ENCODE measurements at places on chromosomes 5 and 9.

GRCh38 chr5:160931283-160931682, 79.3 kb upstream of the ATP10B start:
- no peak for DNase-seq

DNA sequence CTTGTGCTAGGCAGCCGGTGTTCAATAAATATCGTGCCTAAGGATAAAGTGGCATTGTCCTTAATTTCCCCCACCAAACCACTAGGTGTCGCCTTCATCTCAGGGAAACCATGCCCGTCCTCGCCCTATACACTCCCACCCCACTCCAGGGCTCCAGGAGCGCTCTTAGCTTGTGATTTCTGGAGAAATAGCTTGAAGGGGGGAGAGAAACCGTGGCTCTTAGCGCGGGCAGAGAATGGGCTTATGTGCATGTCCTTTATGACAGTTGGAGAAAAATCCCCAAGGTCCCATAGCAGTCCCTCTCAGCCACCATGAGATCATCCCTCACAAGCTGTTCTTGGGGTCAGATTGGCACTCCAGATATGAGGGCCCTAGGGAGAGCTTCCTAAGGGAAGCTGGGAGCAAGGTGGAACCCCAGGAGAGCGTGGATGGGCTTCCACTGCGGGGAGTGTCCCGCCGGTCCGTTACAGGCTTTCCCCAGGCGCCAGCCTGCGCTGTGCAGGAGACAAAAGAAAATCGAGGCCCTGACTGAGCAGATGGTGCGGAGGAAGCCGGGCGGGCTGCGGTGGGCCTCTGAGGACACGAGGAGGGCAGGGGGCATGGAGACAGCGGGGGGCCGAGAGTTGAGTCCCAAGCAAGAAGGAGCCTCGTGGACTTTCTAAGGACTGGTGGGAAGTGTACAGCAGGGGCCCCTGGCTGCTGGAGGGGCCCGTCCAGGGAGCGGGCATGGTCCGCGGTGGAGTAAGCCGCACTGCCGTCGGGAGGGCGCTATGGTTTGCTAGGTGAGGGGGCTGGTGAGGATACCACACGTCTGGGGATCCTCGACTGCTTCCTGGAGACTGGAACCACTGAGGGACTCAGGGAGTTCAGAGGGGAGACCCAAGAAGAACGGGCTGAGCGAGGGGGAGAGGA, 750 bp upstream of the NPR2 start:
- DNase-seq: peak; percentile 26

DNA sequence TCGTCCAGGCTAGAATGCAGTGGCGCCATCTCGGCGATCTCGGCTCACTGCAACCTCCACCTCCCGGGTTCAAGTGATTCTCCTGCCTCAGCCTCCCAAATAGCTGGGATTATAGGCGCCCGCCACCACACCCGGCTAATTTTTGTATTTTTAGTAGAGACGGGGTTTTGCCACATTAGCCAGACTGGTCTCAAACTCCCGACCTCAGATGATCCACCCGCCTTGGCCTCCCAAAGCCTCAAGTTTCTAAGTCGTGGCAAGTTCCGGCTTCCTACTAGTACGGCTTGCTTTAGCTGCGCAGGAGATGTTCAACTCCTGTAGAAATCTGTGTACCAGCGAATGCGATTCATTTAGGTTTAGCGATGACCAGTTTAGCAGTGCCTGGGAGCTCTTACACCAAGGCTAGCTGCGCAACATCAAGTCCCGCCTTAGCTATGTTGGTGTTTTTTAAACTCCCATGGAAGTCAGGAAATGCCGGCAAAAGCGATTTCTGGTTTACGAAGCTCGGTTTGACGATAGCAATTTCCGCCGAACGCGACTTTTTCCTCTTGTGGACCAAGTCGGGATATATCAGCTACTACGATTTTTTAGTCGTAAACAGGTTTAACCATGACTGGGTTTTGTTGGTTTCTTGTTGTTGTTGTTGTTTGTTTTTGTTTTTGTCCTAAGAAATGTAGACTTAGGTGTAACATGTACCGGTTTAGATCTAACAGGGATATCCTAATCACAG, 46.4 kb downstream of the ANXA2R start:
- no peak for DNase-seq

GRCh38 chr5:170562875-170563228, 59.0 kb downstream of the KCNIP1 start:
- no peak for DNase-seq

- no peak for DNase-seq
Observed at GRCh38 chr9:105054491-105054890, 126.5 kb upstream of the ABCA1 start.

DNA sequence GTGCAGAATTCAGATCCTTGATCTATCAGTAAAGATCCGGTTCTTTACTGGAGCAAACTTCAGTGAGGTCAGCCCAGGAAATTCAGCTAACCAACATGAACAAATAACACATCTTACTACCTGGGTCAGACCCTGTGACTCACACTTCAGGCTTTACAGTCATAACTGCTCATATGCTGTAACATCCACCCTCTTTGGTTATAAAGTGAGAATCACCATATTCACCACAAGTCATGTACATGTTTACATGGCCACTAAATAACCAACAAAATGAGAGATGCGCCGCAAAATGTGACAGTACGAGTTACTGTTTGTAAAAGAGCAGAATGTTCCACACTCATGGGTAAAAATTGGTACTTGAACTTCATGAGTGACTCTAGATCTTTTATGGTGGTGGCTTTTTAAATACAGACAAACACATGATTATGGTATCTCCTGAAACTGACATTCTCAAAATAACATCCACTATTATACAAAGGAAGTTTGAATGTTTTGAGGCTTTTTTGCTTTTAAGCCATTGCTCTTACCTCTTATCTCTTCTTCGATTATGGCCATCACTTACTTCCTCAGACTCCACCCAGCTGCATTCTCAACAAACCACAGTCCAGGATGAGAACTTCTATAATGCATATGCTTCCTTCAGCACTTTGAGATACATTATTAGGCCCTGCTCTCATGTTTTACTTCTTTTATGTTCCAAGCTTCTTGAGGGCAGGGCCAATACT, 516.6 kb downstream of the RAB3C start:
- DNase-seq: no peak

GRCh38 chr5:74570250-74570649, 70.3 kb downstream of the ENC1 start:
- no peak for DNase-seq

- DNase-seq: no peak
Observed at GRCh38 chr5:54207566-54207965, 102.8 kb downstream of the ARL15 start.

- no peak for DNase-seq
Observed at GRCh38 chr5:141343242-141343952, at the start of gene PCDHGA3. PCDHGA3 (plus strand) TSS chr5:141343829; CDS start chr5:141344034, 205 bp downstream.

DNA sequence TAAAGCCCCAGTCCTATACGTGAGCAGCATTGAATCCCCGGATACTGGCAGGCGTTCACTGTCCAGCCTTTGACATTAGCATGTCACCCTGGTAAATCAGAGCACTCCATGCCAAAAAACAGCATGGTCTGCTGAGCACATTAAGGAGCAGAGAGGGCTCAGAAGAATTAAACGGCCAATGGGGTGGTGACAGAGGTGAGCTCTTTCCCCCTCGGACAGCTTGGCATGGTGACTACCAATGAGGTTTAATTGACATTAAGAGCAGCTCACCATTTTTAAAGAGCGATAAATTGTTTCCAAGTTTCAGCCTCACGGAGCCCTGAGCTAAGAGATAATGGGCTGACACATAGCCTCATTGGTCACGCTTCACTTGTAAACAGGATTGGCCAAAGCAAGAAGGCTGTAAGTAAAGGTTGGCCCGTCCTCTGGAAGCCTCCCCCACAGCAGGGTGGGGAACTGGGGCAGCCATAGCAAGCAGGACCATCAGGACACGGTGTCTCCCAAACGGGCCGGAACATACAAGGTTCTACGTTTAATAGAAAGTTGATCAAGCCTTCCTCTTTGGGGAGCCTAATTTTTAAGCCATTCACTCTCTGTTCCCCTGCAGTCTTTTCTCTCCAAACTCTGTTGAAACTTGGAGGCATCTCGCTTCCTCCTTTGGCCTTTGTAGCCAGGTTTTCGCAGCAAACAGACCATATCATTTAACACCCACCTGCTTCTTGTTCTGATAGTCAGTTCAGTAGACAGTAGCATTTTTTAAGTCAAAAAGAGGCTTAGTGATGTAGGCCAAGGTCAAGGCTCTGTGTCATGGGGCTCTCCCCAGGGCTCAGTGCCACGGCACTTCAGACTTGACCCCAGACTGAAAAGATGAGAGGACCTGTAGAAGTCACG, 25.9 kb downstream of the QRFP start:
- no peak for DNase-seq

DNA sequence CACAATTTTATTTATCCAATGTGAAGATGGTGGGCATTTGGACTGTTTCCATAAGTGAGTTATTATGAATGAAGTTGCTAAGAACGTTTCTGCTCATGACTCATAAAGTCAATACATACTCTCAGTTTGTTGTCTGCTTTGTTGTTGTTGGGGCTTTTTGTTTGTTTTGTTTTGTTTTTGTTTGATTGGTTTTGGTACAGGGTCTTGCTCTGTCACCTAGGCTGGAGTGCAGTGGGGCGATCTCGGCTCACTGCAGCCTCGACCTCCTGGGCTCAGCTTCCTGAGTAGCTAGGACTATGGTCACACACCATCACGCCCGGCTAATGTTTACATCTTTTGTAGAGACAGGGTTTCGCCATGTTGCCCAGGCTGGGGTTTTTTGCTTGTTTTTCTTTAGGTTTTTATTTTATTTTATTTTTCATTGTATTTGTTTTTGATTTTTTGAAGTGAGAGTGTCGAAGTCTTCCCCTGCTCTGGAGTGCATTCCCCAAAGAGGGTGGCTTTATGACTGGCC, 18.0 kb downstream of the TRIM7 start:
- DNase-seq: no peak

GRCh38 chr9:132914924-132915323, 29.5 kb downstream of the TSC1 start:
- DNase-seq: no peak

DNA sequence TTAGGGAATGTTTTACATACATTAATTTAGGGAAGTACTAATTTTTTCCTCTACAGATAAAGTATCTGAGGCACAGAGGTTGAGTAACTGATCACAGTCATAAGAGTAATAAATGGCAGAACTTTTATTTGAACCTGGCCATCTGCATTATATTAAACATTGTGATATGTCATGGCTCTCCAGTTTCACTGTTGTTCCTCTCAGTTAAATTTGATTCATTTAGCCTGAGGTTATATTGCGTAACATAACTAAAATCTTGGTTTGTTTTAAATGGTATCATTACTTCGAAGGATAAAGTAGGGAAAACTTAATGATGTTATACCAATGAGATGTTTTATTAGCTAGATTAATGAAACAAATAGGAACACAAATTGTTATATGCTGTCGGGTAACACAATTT, 284.4 kb downstream of the KDM4C start:
- DNase-seq: no peak

GRCh38 chr9:122425087-122425486, 52.6 kb downstream of the OR1J1 start:
- DNase-seq: no peak

- no peak for DNase-seq
Observed at GRCh38 chr9:90698871-90699440, 56.3 kb upstream of the DIRAS2 start.

GRCh38 chr5:172110921-172111851, 76.8 kb downstream of the STK10 start:
- DNase-seq: peak; percentile 74

GRCh38 chr9:98637381-98637780, 71.4 kb downstream of the GABBR2 start:
- DNase-seq: no peak

DNA sequence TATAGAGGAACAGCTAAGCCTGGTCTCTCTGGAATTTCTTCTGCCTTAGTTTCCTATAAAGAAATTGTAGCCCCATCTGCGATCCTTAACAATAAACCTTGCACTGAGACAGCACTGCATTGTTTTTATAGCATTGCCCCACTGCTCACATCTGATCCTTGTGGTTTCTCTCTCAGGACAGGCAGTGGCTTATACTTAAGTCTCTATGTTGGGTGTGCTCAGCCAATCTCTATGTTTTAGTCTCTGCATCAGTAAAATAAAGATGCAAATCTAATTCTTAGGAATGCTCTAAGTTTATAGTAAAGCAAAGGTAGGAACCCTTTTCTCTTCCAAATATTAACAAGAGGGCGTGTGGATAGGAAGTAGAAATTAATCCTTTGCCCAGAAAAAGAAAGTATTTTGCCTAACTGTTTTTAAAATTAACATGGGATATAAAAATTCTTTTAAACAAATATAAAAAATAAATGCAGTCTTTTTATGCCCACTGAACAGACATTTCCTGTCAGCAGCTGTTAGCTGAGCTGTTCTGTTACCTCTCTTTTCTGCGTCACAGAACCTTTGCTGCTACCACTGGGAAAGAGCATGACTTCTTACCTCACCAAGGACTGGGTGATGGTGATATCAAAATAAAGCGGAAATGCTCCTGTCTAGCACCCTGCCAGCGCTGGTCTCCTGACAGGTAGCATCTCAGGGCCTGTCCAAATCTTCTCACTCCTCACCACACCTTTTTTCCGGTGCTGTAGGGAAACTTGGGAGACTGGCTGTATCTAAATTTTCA, 29.5 kb downstream of the MRPS27 start:
- DNase-seq: no peak

DNA sequence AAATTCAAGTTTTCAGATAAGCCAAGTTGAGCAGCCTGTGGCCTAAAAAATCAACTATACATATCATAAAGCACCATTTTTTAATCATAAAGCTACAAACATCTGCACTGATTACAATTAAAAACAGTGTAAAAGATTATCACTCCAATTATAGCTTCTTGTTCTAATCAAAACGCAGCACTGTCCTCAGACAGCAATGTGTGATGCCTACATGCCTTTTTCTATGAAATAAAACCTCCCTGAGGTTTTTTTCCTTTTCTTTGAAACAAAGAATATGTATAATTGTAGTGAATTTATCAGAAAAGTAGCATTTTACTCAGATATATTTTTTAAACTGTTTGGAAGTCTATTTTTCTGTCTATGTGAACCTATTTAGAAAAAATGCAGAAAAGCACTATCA, 366.1 kb upstream of the CCNH start:
- no peak for DNase-seq

DNA sequence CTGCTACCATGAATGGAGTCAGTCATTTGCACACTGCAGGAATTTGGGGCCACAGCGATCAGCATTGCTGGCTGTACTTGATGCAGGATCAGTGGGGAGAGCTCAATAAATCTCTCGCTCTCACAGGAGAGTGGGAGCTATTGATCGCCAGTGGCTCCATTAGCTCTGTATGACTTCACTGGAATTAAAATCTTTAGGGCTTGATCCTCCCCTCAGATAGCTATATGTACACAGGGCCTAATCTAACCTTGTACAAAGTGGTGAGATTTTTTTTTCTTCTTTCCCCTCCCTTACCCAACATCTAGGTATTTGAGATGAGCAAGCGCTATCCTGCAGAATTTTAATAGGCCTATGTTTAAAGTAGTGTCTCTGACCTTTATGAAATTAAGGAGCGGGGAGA, 84.9 kb downstream of the IZUMO3 start:
- no peak for DNase-seq

GRCh38 chr5:55836191-55836590, 15.0 kb upstream of the IL31RA start:
- no peak for DNase-seq

GRCh38 chr9:7973123-7973522, 173.5 kb upstream of the DMAC1 start:
- DNase-seq: no peak

GRCh38 chr9:108001237-108001636, 511.7 kb upstream of the KLF4 start:
- no peak for DNase-seq
